ENCODE measurements at places on chromosomes 5 and 9.
A peak's percentile ranks its signal among the peaks of the same experiment; 100 is the strongest.

DNA sequence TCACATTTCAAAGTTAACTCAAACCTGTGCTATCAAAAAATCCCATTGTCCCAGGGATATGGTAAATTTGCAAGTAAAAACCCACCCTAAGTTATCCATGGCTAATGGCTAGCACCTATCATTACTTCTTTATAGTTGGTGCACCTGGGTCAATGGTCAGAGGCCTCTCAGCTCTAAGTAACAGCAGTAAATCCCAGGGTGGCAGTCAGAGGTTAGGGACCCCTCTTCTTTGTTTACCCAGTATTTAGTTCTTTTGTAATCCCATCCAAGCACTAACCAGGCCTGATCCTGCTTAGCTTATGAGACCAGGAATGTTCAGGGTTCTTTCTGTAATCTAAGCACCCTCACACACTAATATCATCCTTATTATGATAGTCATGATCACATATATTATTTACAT is 52.1 kb upstream of the WWC1 start:
- DNase-seq, result no peak

GRCh38 chr9:6818292-6818922 is 60.6 kb downstream of the KDM4C start:
- no peak for DNase-seq

GRCh38 chr9:121505903-121506735 is 6.5 kb upstream of the GGTA1 start:
- no peak for DNase-seq

DNA sequence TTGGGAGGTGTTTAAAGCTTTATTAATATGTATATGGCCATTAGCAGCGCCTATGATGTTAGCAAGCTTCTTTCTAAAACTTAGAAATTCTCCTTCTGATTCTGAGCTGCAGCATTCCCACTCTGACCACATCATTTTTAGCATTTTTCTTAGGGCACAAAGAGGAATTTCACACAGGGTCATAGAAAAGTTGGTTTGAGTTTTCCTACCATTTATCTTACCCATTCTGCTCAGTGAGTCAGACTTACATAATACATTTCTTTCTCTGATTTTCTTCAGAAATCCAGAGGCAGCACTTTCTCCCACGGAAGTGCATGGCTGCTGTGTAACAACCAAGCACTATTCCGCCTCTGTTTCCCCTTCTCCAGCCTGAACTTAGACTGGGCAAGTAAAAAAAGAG is 246.6 kb downstream of the ARL15 start:
- DNase-seq, result no peak

- DNase-seq, result no peak
Measured at GRCh38 chr5:41181691-41182564, 31.4 kb downstream of the C6 start.

DNA sequence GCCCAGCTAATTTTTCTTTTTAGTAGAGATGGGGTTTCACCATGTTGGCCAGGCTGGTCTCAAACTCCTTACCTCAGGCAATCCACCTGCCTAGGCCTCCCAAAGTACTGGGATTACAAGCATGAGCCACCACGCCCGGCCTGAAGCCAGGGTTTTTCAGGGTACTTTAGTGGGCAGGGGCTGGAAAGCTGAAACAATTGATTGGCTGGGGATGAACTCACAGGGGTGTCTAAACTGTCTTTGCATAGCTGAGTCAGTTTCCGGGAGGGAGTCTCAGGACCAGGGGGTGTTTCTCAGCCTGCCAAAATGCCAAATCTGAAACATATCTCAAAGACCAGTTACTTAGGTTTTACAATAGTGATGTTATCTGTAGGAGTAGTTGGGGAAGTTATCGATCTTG is 46.1 kb downstream of the PRUNE2 start:
- no peak for DNase-seq

- DNase-seq, result peak; percentile 76
Measured at GRCh38 chr5:80194468-80194867, 61.4 kb downstream of the SERINC5 start.

DNA sequence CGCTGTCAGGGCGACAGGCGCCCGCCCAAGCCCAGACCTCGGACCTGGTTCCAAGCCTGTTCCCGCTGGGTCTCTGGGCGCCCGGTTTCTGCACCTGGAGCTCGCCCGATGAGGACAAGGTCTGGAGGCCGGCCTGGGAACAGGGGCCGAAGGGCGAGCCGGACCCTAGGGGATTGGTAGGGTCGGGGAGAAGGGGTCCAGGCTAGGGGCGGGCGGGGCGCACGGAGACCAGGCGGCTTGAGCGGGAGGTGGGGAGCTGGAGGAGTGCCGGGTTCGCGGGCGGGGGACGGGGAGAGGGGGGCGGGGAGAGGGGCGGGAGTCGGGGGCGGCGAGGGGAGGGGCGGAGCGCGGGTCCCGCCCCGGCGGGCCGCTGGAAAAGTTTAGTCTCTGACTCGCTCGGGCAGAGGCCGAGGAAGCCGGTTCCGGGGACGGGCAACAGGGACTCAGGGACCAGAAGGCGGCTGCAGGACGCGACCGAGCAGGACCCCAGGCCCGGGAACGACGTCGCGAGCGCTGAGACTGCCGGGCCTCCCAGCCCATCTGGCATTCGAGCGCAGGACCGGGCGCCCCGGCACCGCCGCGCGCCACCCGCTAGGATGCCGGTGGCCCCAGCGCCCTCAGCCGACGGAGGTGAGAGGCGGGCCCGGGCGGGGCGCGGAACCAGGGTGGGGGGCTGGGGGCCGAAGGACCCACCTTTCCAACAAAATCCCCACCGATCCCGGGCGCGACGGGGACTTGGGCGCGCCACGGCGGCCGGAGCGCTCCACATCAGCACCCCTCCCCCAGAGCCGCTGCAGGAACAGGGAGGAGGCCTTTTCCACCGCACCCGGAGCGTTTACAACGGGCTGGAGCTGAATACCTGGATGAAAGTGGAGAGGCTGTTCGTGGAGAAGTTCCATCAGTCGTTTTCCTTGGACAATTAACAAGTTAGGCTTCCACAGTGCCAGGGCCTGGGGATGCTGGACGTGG is at the start of gene S1PR3:
Gene S1PR3, plus strand, starts transcription at position 403 of the 969 bp plus-strand sequence. CDS start 9,733 bp downstream, outside the sequence.
- DNase-seq, result peak; percentile 75

- no peak for DNase-seq
Measured at GRCh38 chr5:39440192-39440957, 15.6 kb upstream of the DAB2 start.

DNA sequence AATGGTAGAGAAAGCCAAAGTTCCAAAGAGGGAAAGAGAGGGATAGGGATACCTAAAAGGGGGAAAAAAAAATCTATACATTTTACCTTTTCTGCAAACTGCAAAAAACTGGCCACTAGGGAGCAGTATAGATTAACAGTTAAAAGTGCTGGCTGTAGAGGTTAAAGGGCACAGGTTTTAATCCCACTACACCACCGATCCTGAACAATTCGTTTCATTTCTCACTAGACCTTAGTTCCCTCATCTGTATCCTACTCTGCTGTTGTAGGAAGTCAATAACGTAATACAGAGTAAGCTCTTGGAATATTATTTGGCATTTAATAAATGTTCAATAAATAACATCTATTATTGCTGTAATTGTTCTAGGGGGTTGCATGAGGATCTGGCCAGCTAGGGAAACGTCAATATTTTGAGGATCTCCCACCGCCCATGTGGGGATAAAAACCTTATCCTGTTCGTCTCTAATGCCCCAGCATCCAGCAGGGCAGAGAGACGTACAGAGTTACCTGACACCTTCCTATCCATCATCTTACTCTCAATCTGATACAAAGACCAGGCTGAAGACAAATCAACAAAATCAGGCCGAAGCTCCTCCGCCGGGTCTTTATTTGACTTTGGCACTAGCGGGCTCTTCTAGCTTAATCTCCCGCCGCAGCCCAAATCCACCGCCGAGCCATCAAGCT is 757 bp downstream of the CDC26 start:
- peak; percentile 86 for DNase-seq

- DNase-seq, result peak; percentile 94
Measured at GRCh38 chr9:114930056-114930812, at the start of gene TNFSF8. TNFSF8 (minus strand) TSS chr9:114930591; CDS start chr9:114930303, 288 bp downstream.

GRCh38 chr9:69981686-69982445 is 61.8 kb upstream of the MAMDC2 start:
- no peak for DNase-seq

DNA sequence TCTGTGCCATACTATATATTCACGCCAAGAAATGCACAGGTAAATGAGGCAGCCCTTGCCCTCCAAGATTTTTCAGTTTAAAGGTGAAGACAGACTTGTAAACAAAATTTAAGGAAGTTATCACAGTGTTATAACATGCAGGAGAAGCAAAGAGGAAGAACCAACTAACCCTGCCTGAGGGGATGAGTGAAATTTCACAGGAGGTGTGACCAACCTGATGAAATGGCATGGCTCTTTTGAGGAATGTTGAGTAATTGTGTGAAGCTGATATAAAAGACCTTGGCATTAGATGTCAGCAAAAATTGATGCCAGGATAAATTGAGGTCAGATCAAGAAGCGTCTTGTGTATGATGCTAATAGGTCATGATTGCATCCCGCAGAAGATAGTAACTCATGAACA is 86.5 kb downstream of the HCN1 start:
- DNase-seq, result no peak

DNA sequence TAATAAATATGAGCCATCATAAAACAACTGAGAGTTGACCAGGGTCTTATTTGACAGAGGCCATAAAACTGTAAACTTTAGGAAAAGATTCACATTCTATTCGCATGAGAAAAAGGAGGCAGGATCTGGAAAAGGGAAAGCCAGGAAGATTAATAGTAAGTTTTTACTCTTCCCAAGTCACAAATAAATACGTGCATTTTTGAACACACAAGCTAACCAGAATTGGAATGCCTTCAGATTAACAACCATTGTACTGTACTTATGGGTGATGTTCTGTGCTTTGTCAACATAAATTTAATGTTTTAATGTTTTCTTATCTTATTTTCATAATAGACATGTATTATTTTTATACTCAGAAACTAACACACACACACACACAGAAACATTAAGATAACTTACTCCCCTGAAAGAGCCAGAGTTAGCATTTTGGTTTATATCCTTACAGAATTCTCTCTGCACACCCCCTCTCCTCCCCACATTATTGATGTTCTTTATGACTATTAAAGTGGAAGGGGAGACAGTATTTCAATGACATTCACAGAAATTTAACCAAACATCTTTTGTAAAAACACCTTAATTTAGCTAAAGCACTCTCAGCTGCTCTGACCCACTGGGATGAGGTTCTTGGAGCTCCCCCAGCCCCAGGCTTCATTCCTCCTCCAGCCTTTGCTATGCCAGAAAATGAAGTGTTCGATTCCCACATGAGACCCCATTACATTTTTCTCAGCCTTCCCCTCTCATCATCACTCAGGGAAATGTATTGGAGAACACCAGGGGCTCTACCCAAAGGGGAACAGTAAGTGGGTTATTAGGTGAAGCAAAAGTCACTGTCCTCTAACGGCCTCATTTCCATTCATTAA is 155.5 kb downstream of the ESM1 start:
- no peak for DNase-seq

DNA sequence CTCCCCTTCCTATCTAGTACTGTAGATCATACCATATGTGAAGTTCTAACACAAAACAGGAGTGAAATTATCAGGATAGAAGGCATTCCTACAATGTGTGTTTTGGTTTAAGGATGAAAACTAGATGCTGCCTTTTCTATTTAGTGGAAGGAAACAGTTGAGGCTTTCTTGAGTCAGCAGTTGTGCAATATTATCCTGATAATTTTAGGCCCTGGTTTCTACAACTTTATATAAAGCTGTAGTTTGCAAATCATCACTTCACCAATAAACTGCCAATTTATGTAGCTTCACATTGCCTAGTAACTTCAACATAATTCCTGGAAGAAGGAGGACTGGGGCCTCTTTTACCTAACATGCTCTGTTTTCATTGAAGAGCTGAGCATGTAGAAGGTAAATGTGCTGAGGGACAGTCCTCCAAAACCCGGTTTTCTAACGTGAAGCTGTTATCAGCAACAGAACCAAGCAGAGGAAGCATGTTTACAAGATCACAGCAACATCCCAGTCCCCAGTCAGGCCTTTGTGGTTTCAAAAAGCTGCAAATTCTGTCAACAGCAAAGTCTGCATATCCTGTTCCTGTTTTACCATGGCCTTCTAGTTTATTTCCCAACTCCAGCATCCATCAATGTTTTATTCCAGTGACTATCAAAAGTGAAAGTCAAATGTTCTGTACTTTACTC is 513.4 kb upstream of the MEF2C start:
- no peak for DNase-seq
